ENCODE measurements at places on chromosomes 13 and 19.

DNA sequence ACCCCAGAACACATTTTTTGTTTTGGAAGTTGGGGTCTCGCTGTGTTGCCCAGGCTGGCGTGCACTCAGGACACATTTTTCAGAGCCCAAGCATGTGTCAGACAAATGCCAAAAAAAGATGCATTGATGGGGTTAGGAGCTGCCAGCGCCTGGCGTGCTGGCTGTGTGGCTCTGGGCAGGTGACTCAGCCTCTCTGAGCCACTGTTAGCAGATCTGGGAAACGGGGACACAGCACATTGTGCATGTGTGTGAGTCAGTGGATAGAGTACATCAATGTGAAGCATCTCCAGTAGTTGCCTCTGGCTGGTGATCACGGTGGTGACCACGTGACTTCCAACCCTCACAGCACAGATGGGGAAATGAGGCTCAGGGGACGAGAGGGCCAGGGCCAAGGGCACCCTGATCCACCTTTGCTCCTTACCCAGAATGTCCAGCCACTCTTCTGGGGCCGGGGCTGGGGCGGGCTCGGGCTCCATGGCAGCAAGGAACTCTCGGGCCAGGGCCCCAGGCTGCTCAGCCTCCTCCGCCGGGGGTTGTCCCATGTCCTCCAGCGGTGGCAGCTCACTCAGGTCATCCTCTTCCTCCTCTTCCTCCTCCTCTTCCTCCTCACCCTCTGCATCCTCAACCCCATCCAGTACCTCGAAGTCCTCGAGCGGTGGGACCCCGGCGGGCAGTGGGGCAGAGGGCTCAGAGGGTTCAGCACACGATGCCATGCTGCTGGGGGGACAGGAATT, 1.9 kb downstream of the FKBP8 start:
- DNase-seq, result no peak

DNA sequence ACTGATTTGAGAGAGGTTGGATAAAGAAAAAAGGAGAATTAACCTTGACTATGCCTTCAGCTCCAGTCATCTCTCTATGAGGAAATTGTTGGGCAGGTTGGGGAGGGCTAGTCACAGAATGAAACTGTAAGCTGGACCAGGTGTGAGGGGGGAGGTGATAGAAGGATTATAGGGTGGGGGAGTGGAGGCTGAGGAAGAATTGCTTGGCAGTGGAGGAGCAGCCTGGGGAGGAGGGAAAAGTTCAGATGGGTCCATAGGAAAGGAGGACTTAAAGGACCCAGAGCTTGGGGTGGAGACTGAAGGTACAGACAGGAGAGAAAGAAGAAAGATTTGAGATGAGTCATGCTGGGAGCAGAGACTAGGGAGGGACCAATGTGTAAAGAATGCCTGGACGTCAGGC, 8.2 kb upstream of the ZNF431 start:
- DNase-seq, result no peak

GRCh38 chr13:104593693-104594092, 1527.5 kb upstream of the SLC10A2 start:
- no peak for DNase-seq

GRCh38 chr19:10467104-10467706, 36.0 kb downstream of the KEAP1 start:
- no peak for DNase-seq

DNA sequence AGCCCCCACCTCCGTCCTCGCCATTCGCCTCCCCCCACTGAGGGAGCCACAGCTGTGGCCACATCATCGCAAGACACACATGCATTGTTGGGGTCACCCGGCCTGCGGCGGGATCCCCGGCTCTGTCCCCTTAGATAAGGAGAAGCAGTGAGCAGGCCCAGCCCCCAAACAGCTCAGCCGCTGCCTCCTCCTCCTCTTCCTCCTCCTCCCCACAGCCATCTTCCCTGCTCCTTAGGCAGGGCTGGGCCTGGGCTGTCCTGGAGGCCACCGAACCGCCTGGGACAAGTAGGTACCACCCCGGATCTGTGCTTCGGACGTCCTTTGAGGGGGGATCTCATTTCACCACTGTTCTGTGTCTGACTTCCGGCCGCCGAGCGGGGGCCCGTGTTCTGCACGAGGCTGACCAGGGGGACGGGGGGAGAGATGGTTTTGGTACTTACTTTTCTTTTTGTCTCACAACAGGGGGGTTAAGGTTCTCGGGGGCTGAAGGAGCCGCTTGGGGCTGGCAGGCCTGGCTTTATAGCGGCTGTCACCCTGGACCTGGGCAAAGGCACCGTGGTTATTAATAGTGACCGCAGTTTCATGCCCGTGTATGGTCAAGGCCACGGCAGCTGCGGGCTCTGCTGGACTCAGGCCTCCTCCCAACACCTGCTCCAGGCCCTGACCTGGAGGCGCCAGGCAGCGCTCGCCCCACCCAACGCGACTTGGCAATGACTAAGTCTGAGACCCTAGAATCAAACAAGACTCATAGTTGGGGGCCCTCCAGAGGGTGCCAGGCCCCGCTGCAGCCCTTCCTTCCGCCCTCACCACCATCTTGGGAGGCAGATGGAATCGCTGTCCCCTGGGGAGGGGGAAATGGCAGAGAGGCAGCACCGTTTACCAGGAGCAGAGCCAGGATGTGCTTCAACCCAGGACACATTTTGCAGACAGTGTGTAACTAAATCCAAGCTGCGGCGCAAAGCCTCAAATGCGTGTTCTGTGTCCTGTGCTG, 18.3 kb downstream of the NMRK2 start:
- no peak for DNase-seq
